ENCODE measurements at places on chromosomes 3 and 15.

GRCh38 chr3:41682996-41683395 is 278.9 kb downstream of the ULK4 start:
- DNase-seq: no peak

DNA sequence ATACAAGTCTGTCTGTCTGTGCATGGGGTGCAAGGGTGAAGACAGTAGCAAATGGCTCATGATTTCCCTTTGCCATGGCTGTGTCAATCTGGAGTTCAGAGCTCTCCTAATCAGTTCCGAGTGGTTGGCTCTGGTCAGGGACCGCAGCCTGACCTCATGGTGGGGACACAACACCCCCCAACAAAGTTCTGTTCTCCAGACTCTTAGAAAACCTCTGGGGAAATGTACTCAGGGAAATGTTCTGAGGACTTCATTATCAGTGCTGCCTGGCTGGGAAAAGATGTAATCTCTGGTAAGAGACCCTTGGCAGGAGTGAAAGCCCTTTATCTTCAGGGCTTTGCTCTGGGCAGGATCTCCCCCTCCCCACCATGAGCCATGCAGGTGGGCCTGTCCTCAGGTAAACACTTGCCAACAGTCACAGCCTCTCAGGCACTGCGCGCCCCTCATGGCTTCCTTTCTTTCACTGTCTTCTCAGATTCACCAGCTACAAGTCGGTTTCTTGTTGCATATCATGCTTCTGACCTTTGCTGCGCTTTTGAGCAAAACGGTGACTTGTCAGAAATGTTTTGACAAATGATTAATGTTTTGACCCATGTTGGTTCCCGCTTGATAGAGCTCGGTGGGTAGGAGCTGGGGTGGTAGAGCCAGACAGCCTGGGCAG is 95.5 kb downstream of the ST6GAL1 start:
- no peak for DNase-seq

DNA sequence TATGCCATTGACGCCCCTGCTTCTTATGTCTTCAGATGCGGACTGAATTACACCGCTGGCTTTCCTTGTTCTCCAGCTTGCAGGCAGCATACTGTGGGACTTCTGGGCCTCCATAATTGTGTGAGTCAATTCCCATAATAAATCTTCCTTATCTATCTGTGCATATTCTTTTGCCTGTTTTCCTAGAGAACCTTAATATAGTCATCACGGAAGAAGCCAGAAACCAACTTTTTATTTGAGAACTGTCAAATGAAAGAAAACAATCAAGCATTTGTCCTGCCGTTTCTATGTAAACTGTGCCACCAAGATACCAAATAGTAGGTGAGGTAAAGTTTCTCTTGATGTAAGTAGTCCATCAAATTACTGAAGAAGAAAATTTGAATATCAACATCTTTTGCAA is 51.8 kb upstream of the B3GALNT1 start:
- no peak for DNase-seq

DNA sequence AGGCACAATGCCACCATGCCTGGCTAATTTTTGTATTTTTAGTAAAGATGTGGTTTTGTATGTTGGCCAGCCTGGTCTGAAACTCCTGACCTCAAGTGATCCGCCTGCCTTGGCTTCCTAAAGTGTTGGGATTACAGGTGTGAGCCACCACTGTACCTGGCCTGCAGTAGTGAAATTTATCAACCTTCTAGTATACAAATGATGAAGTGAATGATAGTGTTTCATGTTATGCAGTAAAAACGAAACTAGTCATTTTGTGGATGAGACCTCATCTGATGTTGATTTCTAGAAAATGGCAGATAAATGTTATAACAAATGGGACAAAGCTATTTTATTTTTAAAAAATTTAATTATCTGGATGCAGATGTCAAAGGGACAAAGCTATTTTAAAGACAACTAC is 32.9 kb downstream of the NXPE3 start:
- DNase-seq: no peak
